ENCODE measurements at places on chromosomes 2 and 18. TPM values are rescaled to one million over a fixed set of nuclear protein-coding genes. Genes with fewer than 3 reads are reported as not detected.

Gene BABAM2
- 35.2 TPM for total RNA-seq

Gene MYL12A
- 748 TPM for total RNA-seq

Gene ASB18
- total RNA-seq = not detected

Gene SKOR2
- total RNA-seq = not detected

Gene B3GNT7
- total RNA-seq = under 0.01 TPM

Gene IKZF2
- 13.5 TPM for total RNA-seq

Gene SERPINB13
- total RNA-seq = not detected

Gene GRHL1
- total RNA-seq = 0.38 TPM

Gene PFN4
- not detected for total RNA-seq
